ENCODE measurements at places on chromosomes 2 and 18.

GRCh38 chr2:207166039-207166348 lies 246 bp upstream of the KLF7 start:
- peak; percentile 97 for DNase-seq

DNA sequence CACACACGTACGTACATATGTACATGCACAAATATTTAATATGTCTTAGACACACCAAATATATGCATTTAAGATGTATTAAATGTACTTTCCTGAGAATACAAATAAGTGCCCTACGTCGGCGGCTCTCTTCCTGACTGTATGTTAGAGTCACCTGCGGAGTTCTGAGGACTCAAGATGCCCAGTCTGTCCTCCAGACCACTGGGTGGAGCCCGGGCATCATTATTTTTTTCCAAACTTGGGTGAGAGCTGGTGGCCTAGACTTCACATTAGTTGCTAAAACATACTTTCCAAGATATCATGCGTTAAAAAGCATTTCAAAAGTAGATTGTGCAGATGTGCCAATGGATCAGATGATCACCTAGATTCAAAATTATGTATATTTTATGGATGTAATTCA lies 2.9 kb downstream of the IL18R1 start:
- DNase-seq, result peak; percentile 60

GRCh38 chr2:70943205-70943871 lies 7.6 kb downstream of the ATP6V1B1 start:
- DNase-seq, result no peak

GRCh38 chr2:43898134-43898837 lies 59.5 kb downstream of the ABCG8 start:
- no peak for DNase-seq

DNA sequence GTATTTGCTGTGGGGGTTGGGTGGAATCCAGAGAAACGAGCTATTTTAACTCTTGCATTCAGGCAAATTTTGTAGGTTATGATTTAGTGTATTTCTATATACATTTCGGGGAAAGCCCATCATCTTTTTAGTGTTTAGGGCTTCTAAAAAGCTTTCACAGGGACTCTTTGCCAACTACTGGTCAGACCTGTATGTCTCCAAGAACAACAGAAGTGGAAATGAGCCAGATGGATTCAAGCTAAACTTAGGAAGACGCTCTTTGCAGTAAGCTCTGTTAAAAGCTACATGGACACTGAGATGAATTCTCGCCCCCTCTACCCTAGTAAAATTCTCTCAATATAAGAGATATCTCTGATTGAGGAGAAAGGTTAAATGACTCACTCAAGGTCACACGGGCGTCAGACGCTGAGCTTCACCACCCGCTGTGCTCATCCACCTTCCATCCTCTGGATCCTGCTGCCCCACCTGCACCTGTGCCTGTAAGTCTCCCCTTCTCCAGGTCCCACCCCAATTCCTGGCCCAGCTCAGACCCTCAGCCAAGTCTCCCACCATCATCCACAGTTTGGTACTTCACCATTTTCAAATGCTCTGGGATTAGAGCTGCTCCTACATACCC lies 85.6 kb downstream of the MARCHF4 start:
- DNase-seq, result no peak

- DNase-seq, result no peak
Measured at GRCh38 chr18:11994336-11994702, 13.0 kb downstream of the IMPA2 start.

Data from activated CD4-positive, alpha-beta T cell treated with anti-CD3 and anti-CD28 coated beads, Interleukin-2, Interleukin-6, amounts not matched to agents 100 ng/mL and 50 ng/mL, durations not matched to agents 16 hours and 8 hours (primary cell).